ENCODE measurements at places on chromosomes 1 and 21. TPM values are rescaled to one million over a fixed set of nuclear protein-coding genes. Genes with fewer than 3 reads are reported as not detected.

Gene AHDC1
- 48.4 TPM for polyA plus RNA-seq

Gene PYGO2
- polyA plus RNA-seq, result 9.7 TPM

Gene TTLL10
- 0.19 TPM for polyA plus RNA-seq

Gene OR2M4
- not detected for polyA plus RNA-seq

Gene HSPA6
- polyA plus RNA-seq, result 0.65 TPM

Gene FCRL6
- polyA plus RNA-seq, result not detected

Gene CD58
- 39.1 TPM for polyA plus RNA-seq

Gene IRF6
- polyA plus RNA-seq, result 22.0 TPM

- no peak for DNase-seq
Measured at GRCh38 chr1:219138747-219139146, 34.9 kb upstream of the LYPLAL1 start.

- DNase-seq, result no peak
Measured at GRCh38 chr1:36735939-36736730, 253.4 kb upstream of the CSF3R start.

DNA sequence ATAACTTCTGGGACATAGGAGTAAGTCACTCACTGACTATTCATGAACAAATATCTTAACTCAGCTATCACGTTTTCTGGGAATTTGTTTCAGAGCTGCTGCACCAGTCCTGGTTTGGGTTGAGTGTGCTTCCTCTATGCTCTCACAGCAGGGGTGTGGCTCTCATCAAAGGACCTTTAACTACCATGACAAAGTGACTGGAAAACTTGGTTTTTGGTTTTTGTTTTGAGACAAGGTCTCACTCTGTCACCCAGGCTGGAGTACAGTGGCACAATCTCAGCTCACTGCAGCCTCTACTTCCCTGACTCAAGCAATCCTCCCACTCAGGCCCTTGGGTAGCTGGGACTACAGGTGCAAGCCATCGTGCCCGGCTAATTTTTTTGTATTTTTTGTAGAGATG, 4.1 kb downstream of the ILDR2 start:
- no peak for DNase-seq

DNA sequence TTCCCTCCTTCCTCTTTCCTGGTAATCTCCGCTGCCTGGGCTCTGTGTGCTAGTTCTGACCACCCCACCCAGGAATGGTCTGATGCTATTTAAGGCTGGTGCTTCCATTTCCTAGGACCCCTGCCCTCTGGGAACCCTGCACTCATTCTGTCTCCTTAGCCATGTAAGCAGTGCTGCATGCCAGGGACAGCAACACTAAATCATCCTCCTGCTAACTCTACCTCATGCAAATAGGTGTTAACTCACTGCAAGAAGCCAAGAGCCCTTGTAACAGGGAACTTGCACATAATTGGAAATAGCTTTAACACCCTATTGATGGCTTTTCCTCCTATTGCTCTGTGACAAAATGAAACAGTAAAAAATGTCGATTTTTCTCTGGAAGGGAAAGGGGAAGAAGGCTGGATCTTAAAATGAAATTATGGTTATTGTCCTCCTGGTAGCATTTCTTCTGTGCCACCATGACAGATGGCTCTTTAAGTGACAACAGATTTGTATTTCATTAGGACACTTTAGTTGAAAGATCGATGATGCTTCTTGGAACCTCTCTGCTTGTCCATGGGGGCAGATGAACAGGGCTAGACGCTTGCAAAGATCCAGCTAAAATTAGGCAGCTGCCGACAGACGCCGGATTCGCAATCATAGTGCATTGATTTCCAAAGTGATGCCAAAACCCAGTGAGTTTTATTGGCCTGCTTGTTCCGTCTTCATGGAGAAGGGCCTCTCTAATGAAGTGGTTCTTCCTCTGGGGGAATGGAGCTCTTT, 551.7 kb downstream of the MATN1 start:
- DNase-seq, result no peak

- DNase-seq, result no peak
Measured at GRCh38 chr1:24762133-24762676, 17.0 kb downstream of the CLIC4 start.

- DNase-seq, result no peak
Measured at GRCh38 chr1:55179177-55179835, 35.9 kb downstream of the USP24 start.

GRCh38 chr1:18776777-18777176, 82.7 kb downstream of the TAS1R2 start:
- no peak for DNase-seq

DNA sequence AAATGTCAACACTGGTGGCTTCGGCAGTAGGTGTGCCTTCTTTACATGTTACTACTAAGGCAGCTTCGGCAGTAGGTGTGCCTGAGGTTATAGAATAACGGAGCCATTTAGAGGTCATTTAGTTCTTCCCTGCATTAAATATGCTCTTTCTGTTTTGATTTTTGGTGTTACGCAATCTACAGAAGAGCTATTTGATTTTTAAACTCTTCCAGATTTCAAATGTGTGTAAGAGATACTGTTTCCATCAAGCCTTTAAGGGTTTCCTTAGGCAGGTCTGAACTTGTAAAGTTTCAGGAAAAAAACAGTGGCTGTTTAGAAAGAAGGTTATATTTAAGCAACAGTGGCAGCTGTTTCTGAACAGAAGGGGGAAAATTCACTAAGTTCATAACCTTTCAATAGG, 54.8 kb downstream of the PIK3R3 start:
- no peak for DNase-seq

GRCh38 chr1:107620753-107621152, 344.2 kb downstream of the VAV3 start:
- DNase-seq, result no peak

- DNase-seq, result no peak
Measured at GRCh38 chr1:179366093-179366800, 476 bp downstream of the AXDND1 start.

DNA sequence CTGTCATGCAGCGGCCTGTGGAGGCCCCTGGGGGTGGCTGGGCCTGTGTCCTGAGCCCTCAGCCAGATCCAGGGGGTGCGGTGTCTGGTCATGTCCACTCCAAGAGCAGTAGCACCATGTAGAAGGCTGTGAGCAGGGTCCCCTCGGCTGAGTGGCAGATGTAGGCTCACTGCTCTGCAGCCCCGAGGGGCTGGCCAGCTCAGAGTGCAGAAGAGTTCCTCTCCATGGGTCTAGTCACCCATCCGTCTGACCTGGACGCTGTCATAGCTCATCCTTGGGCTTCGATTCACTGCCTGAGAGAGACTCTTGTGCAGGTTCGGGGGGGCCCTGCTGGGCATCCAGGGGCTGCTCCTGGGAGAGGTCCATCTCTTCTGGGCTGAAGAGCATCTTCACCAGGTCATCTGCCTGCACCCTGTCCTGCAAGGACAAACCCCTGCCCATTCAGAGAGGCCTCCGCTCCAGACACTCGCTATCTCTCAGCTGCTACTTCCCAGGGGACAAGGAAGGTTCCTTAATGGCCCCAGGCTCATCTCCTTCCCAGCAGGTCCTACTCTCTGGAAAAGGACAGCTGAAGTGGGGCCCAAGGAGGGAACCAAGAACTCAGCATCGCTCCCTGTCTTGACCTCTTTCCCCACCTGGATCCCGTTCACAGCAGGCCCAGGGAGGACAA, 6.5 kb upstream of the CLDN19 start:
- DNase-seq, result no peak

DNA sequence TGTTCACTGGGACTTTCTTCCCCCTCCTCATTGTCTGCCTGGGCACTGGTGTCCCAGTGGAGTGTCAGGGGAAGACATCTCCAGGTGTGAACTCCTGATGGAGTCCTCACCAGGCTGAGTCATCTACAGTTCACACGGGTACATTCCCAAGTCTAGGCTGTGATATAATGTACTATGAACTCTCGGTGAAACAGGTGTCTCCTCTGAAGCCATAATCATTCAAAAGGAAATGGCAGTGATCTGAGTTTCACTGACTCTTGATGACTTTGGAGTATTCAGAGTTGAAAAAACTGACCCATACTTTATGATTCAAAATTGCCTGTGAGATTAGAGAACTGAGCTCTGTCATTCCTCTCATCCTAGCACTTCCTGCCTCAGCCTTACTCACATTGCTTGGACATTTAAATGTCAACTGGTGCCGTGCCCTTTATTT, 9.1 kb downstream of the LAMC2 start:
- no peak for DNase-seq

DNA sequence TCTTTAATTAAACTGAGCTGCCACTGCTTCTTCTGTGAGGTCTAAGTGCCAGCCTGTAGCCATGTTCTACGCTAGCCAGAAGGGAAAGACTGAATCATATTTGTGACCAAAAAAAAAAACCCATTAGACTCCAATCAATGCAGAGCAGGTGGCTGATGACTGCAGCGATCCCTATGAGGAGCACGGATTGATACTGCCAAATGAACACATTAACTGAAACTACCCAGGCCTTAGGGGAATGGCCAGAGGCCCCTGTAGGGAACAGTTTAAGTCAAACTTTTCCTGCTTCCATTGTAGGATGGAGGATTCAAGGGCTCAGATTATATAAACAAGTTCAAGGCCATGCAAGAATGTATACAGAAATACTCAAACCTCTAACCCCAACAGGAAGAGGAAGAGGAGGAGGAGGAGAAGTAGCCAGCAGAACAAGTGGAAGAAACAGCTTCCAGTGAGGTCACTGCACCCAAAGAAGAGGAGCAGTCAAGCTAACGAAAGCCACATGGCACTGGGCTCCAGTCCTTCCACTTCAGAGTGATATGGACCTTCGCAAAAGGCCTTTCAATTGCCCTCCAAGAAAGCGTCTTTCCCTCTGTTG, 328.3 kb downstream of the SMYD3 start:
- DNase-seq, result no peak

All from heart left ventricle (tissue), 16 donors.